ENCODE measurements at places on chromosomes 5 and 9. TPM values are rescaled to one million over a fixed set of nuclear protein-coding genes. Genes with fewer than 3 reads are reported as not detected.

GRCh38 chr5:130692770-130693169 is 472.3 kb downstream of the HINT1 start:
- H3K36me3 ChIP-seq = no peaks in the 10 kb centered on the region
- no peaks in the 10 kb centered on the region for H3K27me3 ChIP-seq
- H3K4me1 ChIP-seq = no peaks in the 10 kb centered on the region
- H3K4me3 ChIP-seq = no peak overlapping the region
- DNase-seq = no peak

- H3K27ac ChIP-seq = no peak overlapping the region
- no peaks in the 10 kb centered on the region for H3K4me1 ChIP-seq
- DNase-seq = no peak
- H3K4me3 ChIP-seq = no peak overlapping the region
- no peaks in the 10 kb centered on the region for H3K36me3 ChIP-seq
- H3K27me3 ChIP-seq = no peaks in the 10 kb centered on the region
These were observed 85.1 kb upstream of the RAPGEF1 start for GRCh38 chr9:131824953-131825495.

GRCh38 chr5:370959-371810 is 49.7 kb downstream of the AHRR start:
- no peak overlapping the region for H3K27ac ChIP-seq
- H3K4me1 ChIP-seq = peaks cover 14% of the 10 kb centered on the region
- no peak overlapping the region for H3K4me3 ChIP-seq
- peak; percentile 16 for DNase-seq
- H3K36me3 ChIP-seq = no peaks in the 10 kb centered on the region

DNA sequence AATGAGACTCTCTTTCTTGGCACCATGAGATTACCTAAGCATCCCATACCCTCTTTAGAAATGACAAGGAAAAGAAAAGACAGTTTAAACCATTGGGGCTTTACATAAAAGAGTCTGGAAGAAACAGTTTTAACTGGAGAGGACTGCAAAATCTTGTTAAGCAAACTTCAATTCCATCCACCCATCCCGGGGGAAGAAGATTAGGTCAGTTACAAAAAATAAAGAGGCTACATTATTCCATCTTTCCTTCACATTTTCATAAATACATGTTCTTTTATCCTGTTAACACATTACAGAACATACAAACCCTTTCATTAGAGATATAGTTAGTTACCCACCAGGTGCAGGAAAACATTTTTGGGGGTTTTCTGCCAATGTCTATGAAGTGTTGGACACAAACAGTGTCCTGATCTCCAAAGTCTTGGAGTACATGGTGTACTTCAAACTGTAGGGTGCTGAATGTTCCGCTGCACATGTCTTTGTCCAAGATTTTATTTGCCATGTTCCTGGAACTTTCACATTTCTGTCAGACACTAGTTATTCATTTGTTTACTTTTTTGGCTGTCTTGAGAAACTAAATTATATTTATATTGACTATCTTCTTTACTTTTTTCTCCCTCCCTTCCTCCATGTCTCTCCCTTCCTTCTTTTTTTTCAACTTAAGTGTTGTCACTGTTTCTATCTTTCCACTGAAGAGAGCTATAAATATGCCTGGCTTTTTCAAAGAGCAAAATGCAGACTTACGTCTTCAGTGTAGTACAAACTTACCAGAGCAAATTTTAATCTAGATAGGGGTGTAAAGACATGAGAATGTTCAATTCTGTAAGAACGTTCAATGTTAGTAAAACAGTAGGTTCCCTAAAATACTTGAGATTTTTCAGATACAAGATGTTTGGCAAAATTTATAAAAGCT is 410.9 kb upstream of the PRR16 start:
- no peak overlapping the region for H3K4me3 ChIP-seq
- H3K4me1 ChIP-seq = no peaks in the 10 kb centered on the region
- no peaks in the 10 kb centered on the region for H3K36me3 ChIP-seq
- DNase-seq = no peak
- no peaks in the 10 kb centered on the region for H3K27me3 ChIP-seq
- H3K27ac ChIP-seq = no peak overlapping the region

DNA sequence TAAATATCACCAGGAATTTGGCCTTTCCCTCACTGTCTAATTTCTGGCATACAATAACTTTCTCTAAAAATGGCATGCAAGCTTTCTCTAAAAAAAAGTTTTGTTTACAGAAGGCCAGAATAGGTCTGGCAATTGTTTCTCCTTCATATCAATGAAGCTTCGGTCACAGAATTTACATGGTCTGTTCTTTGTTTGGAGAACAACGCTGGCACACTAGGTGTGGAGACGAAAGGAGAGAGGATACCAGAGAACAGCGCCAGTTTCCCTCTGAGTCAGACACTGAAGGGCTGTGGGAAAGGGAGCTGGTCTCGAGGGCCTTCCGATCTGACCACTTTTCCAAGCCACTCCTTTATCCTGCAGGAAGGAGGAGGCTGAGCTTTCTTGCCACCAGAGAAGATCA is 60.1 kb upstream of the ITGA1 start:
- no peaks in the 10 kb centered on the region for H3K27me3 ChIP-seq
- peaks cover 37% of the 10 kb centered on the region for H3K4me1 ChIP-seq
- H3K27ac ChIP-seq = no peak overlapping the region

DNA sequence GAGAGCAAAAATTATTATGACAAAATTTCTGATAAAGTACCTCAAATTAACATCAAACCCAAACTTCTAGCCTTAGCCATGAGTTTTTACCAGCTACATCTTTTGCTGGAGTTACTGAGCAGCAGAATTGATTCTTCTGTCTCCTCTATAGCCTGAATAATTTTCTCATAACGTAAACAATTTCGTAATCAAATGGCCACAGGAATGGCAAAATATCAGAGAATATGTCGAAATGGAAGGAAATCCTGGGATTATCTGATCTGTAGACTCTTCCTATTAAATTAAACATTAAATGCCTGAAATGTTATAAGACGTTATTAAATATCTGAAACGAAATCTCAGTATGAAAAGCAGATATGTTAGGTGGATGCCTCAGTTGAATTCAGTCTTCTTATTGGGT is 41.1 kb downstream of the LURAP1L start:
- DNase-seq = no peak
- no peaks in the 10 kb centered on the region for H3K27me3 ChIP-seq
- no peak overlapping the region for H3K4me3 ChIP-seq
- H3K36me3 ChIP-seq = no peaks in the 10 kb centered on the region
- H3K4me1 ChIP-seq = no peaks in the 10 kb centered on the region

DNA sequence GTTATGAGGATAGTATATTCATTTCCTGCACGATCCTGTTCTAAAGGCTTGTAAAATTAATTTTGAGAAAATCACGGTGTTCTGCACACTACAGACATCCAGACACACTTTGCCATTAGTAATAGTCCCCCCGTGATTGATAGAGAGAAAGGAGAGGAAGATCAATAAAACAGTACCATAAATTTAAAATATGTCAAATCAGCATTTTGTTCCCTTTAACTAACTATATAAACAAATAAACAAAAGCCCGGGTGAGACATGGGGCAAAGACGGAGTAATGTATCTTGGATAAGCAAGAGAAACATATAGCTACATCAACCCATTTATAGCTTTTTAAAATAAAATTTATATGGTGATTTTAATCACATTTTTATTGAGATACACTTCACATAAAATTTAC is 10.6 kb upstream of the CER1 start:
- DNase-seq = no peak
- H3K27me3 ChIP-seq = no peaks in the 10 kb centered on the region
- H3K4me1 ChIP-seq = no peaks in the 10 kb centered on the region

The PCDHA10 gene
- not detected for total RNA-seq

The GMCL2 gene
- total RNA-seq = not detected
